ENCODE measurements at places on chromosomes 12 and 14.

DNA sequence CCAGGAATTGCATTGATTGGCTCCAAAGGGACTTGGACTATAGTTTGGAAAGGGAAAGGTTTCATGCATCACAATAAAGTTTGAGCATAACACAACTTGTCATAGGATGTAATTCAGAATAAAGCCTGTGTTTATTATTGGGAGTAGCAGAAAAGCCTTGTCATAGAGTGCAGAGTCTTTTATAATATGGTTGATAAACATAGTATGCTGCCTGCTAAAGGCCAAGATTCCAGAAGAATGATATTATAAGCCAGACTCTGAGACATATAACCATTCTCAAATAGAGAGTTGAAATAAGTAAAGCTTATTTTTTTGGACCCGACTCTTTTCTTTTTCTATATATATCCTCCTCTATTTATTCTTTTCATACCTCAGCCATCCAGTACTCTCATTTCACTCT is 207.3 kb downstream of the LRIG3 start:
- DNase-seq, result no peak

DNA sequence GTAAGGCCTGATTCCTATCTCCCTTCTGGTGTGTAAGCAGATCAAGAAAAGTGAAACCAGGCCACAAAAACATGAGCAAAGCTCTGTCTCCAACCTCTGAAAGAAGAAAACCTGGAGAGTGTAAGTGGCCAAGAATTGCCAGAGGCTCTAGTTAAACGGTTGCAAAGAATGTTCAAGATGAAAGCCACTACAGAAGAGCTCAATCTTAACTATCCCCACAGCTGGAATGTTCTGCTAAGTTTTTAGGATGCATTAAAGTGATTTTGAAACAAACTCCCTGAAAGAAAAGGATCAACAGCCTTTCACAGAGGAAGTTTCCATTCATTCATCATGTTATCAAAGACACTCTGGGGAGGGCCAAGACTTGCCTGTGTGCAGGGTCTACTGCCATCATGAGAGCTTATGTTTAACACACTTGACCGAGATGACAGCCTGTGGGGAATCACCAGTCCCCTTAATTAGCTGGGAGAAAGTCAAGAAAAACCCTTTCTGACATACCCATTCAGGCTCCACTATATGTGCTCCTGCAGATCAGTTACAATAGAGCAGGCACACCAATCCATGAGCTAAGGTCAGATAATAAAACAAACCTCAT is 128.0 kb upstream of the OVCH1 start:
- DNase-seq, result no peak

DNA sequence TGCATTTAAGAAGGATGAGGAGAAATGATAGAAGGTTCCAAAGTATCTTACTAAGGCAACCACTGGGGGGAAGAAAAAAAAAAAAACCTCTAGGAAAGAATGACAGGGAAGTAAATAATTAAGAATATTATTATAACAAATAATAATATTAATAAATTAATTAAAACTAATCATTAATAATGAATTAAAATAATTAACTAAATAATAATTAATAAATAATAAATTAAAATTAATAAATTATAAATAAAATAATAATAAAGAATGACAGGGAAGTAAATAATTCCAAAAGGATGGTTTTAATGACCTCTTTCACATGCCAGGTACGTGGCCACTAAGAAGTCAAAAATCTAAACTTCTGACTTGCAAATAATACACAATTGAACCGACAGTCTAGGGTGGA is 9.9 kb downstream of the DBX2 start:
- DNase-seq, result no peak

DNA sequence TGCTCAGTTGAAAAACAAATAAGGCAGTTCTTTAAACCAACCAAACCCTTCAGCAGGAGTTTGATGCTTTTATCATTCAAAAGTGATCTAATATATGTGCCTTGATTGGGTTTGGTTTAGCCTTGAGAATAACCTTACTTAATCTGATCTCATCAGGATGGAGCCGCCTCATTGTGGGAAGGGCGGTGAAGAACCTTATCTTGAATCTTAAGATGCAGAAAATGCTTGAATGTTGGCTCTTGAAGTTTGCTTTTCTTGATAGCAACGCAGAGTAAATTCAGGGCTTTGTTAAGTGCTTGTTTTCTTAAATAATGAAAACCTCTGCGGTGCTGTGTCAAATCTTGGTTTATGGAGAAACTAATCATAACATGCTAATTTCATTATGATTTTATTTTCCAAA is 138.2 kb downstream of the MON2 start:
- DNase-seq, result no peak

- DNase-seq, result no peak
These were observed 283.3 kb downstream of the ATP23 start for GRCh38 chr12:58224536-58225105.

- no peak for DNase-seq
These were observed 68.8 kb downstream of the RNFT2 start for GRCh38 chr12:116806845-116807440.

DNA sequence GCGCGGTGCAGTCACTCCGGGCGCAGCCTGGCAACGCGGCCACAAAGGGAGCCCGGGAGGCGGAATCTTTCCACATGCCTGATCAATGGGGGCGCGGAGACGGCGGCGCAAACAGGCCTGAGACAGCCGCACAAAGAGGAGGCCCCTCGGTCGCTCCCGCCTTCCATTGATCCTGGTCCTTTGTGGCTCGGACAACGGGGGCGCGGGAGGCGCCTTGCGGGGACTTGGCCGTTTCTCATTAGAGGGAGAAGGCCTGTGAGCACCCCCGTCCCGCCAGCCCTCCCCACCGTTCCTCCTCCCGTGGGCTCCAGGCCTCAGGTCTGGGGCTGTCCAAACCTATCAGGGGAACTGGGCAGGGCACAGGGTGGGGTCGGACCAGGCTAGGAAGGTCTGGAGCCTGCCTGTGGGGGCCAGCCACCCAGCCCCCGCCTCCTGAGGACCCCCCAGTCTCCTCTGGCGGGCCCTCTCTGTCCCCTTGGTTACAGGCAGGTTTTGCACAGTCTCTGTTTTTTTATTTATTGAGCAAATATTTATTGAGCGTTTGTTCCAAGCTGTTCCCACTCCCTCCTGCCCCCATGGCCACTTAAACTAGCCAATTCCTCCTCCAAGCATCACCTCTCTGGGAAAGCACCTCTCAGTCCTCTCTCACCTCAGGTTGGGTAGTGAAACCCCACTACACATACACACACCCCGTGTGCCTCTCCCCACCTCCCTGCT is 29.0 kb upstream of the MSI1 start:
- no peak for DNase-seq

DNA sequence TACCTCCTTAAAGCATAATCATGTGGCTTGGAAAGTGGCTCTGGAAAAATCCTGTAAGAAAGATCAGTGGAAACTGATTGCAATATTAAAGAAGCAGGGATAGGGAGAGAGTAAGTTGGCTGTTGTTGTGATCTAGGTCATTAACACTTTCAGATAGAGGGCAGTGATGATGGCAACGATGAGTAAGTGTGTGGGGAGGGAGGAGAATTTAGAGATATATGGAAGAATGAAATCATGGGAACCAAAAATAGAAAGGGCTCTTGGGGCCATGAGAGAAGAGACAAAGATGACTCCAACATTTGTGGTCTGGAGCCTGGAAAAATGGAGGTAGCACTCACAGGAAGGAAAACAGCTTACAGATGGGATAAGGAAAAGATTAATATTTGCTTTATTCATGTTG is 23.3 kb downstream of the SNRPF start:
- DNase-seq, result no peak

DNA sequence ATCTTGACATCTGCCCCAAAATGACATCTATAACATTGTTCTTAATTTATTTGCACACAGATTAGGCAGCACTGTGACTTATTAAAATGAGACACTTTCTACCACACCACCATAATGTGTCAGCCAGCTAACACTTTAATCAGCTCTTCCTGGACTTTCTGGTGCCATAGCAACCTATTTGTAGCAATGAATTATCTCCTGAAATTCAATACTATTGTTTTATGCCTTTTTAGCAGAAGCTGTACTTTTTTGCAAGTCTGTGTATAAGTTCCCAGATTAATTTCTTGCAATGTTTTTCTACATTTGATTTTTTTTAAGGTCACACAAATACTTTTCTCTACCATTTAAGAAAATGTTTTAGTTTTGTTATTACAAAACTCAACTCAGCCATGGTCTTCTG is 72.8 kb upstream of the SAV1 start:
- no peak for DNase-seq

DNA sequence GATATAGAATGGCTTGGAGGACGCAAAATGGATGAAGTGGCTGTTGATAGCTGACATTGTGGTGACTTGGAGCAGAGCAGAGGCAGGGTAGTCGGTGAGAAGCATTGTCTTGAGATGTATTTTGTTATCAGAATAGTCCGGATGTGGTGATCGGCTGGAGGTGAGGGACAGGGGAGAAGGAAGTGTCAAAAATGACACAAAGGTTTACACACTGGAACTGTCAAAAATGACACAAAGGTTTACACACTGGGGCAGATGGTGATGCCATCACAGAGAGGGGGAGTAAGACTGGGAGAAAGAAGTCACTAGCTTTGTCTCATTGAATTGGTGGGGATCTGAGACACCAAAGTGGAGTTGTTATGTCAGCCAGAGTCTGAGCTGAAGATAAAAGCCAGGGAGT is 30.1 kb downstream of the CDKL1 start:
- no peak for DNase-seq

- DNase-seq, result no peak
These were observed 44.7 kb downstream of the NOC4L start for GRCh38 chr12:132188916-132189325.

GRCh38 chr12:93743229-93743998 is 66.2 kb downstream of the CRADD start:
- no peak for DNase-seq

DNA sequence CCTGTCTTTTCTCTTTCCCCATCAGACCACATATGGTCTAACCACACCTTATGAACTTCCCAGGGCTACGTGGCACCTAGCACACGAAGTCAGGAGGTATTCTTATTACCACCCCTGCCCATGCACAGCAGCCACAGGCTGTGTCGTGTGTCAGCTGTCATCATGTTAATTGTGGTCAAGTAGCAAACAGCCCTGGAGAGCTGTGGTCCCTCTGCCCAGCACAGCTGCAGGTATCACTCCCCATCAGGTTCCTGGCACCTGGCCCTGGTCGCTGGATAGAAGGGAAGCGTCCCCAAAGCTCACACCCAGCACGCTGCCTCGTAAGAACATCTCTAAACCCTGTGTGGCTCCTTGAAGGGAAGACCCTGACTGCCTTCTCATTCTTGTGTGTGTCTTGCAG is 45.4 kb downstream of the CLMN start:
- no peak for DNase-seq

GRCh38 chr12:130573235-130573634 is 142.9 kb downstream of the RIMBP2 start:
- DNase-seq, result no peak

- DNase-seq, result no peak
These were observed 365.8 kb upstream of the MGAT4C start for GRCh38 chr12:86621957-86622356.

DNA sequence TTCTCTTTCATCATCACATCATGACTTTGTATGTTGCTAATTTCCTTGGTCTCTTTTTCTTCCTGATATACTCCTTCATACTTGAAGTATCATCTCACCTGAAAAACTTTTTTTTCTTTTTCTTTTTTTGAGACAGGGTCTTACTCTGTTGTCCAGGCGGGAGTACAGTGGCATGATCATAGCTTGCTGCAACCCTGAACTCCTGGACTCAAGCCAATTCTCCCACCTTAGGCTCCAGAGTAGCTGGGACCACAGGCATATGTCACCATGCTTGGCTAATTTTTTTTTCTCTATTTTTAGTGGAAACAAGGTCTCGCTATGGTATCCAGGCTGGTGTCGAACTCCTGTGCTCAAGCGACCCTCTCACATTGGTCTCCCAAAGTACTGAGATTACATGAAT is 107.6 kb downstream of the RALGAPA1 start:
- DNase-seq, result no peak

DNA sequence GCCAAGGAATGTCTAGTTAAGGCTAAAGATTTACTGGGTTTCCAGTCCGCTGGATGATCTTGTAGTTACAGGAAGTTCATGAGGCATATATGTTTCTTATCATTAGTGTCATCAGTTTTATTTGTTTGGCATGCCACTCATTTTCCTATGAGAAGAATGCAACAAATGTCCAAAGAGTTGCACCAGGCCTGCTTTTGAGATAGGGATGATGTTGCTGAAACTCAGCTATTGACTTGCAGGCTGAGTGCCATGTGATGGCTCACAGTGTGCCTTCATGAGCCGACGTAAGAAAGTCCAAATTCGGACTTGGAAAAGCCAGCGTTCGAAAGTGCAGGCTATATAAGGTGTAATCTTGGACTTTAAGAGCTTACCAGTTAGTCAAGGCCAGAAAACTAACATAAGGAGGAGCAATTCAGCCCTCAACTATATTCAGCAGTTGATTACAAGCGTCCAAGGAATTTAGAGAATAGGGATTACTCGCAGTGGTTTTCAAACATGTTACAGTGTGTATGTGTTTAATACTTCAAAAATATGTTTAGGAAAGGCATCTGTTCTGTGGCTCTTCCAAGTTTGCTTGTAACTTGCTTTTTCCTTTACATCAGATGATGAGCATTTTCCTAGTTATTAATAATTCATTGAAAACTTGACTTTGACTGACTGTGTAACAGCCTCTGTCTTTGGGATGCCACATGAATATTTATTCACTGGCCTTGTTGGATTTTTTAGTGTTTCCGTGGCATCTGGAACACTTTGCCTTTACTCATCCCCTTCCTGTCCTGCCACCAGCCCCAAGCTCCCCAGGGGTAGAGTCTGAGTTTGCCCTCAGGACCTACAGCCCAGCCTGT is 101.3 kb downstream of the LGMN start:
- no peak for DNase-seq

DNA sequence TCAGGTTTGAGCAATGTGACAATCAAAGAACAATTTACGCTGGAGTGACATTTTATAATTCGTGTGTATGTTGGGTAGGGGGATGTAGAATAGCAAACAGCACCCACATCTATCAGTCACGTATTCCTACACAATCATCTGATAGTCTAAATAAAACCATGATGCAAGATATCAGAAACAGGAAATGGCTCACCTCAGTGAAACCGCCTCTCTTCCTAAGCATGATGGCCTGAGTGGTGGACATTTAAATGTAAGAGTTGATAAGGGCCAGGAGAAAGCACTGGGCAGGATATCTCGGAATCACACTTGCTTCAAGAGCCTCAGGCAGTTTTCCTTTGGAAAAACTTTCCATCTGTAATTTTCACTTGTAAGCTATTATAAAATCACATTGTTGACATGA is 128.2 kb downstream of the GRIP1 start:
- DNase-seq, result no peak

- DNase-seq, result peak; percentile 59
These were observed 5.3 kb upstream of the RAB35 start for GRCh38 chr12:120121766-120122293.

GRCh38 chr12:48084066-48084465 is 21.8 kb downstream of the SENP1 start:
- DNase-seq, result no peak

GRCh38 chr12:110816248-110816647 is 30.5 kb upstream of the CCDC63 start:
- DNase-seq, result no peak
